ENCODE measurements at places on chromosomes 5 and 9. TPM values are rescaled to one million over a fixed set of nuclear protein-coding genes. Genes with fewer than 3 reads are reported as not detected.

DNA sequence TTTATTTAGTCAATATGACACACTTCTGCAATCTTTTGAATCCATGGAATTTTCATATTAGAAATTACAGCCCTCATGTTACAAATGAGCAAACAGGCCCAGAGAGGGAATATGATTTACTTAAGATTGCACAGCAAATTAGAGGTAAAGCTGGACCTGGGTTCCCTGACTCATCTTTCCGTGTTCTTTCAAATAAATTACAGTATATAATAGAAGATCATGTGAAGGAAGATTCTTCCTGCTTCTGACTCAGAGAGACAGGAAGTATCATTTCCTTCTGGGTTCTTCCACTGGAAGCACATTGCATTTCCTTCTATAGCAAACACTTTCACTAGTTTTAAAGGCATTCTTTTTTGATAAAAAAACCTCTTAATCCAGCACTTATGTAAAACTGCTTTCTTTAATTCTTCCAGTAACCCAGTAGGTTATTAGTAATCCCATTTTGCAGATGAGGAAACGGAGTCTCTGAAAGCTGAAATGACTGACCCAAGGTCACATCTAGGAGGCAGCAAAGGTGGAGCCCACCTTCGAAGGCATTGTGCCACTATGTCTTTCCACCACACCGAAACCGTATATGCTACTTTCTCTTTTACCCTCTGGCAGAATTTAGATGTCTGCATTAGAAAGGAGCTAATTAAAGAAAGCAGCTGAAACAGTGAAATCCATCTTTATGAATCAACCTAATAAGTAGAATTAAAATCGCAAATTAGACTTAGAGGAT is 566.7 kb upstream of the KLF4 start:
- no peaks in the 10 kb centered on the region for H3K27me3 ChIP-seq
- H3K4me3 ChIP-seq: peak overlapping the region; percentile 68
- H3K27ac ChIP-seq: peak overlapping the region; percentile 97
- DNase-seq: no peak
- H3K36me3 ChIP-seq: no peaks in the 10 kb centered on the region

The ASS1 gene
- 165 TPM for polyA plus RNA-seq

DNA sequence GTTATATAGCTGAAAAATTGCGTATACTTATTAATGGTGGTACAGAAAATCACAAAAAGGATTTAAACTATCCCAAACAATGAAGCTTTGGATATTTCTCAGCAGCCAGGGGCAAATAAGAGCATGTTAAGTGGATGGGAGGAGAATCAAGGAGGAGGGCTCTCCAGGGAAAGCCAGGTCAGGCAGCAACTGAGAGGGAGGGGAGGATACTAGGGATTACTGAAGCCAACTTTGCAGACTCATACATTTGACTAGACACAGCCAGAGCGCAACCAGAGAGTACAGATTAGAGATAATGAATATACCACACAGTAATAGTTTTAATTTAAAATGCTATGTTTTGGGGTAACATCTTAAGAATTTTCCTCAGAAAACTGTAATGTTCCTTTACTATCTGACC is 360.2 kb downstream of the HCN1 start:
- H3K4me3 ChIP-seq: no peak overlapping the region
- H3K36me3 ChIP-seq: no peaks in the 10 kb centered on the region
- H3K27me3 ChIP-seq: no peaks in the 10 kb centered on the region
- H3K27ac ChIP-seq: no peak overlapping the region
- no peak for DNase-seq

- no peak for DNase-seq
- H3K27ac ChIP-seq: no peak overlapping the region
- no peaks in the 10 kb centered on the region for H3K4me1 ChIP-seq
- no peaks in the 10 kb centered on the region for H3K27me3 ChIP-seq
Measured at GRCh38 chr5:90184764-90185163, 224.8 kb downstream of the CETN3 start.

The ANXA2R gene
- polyA plus RNA-seq: 0.13 TPM

The RNF130 gene
- polyA plus RNA-seq: 15.1 TPM

GRCh38 chr9:27671636-27672035 is 98.4 kb upstream of the C9orf72 start:
- H3K4me1 ChIP-seq: no peaks in the 10 kb centered on the region
- no peak overlapping the region for H3K27ac ChIP-seq
- H3K27me3 ChIP-seq: no peaks in the 10 kb centered on the region
- H3K4me3 ChIP-seq: no peak overlapping the region

GRCh38 chr9:120783602-120784047 is 9.6 kb downstream of the FBXW2 start:
- peaks cover 9% of the 10 kb centered on the region for H3K4me1 ChIP-seq
- DNase-seq: no peak
- H3K4me3 ChIP-seq: no peak overlapping the region
- peaks cover 24% of the 10 kb centered on the region for H3K36me3 ChIP-seq

DNA sequence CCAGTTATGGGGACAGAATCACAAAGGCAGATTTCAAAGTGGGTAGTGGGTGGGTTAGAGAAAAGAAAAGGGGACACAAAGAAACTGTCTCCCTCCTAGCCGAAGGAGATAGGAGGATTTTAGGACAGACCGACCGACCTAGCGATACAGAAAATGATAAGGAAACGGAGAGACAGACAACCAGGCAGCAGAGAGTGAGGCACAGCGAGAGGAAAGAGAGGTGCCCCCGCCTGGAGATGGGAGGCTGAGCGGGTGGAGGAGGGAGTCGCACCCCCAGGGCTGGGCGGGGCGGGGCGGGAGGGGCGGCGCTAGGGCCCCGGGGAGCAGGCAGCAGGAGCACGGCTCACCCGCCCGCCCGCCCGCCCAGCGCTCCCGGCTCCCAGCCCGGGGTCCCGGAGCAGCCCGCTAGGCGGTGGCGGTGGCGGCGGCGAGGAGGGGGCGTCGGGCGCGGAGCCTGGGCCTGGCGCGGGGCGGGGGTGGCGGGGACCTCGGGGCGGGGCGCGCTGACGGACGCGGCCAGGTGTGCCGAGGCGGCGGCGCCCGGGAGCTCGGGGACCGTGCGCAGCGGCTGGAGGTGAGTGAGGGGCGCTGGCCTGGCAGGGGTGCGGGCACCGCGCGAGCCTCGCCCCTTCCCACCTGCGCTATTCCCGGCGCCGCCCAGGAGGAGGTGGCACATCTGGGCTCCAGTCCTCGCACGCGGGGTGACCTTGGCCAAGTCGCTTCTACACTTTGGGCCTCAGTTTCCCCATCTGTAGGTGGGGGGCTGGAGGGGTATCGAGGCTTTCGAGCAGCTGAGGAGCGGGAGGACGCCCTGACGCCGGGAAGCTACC is 15.9 kb upstream of the SYNPO start:
- no peak for DNase-seq
- H3K36me3 ChIP-seq: no peaks in the 10 kb centered on the region
- no peak overlapping the region for H3K27ac ChIP-seq
- peaks cover 27% of the 10 kb centered on the region for H3K4me1 ChIP-seq
- H3K27me3 ChIP-seq: no peaks in the 10 kb centered on the region
- peak overlapping the region; percentile 66 for H3K4me3 ChIP-seq

DNA sequence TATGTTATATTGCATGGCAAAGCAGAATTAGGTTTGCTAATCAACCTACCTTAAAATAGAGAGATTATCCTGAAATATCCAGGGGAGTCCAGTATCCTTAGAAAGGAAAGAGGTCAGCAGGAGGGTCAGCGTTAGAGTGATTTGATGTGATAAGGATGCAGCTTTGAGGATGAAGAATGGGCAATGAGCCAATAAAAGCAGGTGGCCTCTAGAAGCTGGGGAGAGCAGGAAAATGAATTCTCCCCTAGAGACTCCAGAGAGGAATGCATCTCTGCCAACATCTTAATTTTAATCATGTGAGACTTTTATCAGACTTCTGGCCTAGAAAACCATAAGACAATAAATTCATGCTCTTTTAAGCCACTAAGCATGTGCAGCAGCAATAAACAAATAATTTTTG is 65.7 kb upstream of the SYK start:
- no peaks in the 10 kb centered on the region for H3K27me3 ChIP-seq
- no peaks in the 10 kb centered on the region for H3K36me3 ChIP-seq
- H3K27ac ChIP-seq: no peak overlapping the region
- DNase-seq: no peak
- no peaks in the 10 kb centered on the region for H3K4me1 ChIP-seq
- H3K4me3 ChIP-seq: no peak overlapping the region

The SEMA5A gene
- 0.27 TPM for polyA plus RNA-seq

The CHSY3 gene
- polyA plus RNA-seq: 0.37 TPM

GRCh38 chr9:4828761-4829160 is 36.0 kb downstream of the RCL1 start:
- no peak for DNase-seq
- H3K4me1 ChIP-seq: peaks cover 30% of the 10 kb centered on the region
- H3K27ac ChIP-seq: no peak overlapping the region
- H3K4me3 ChIP-seq: no peak overlapping the region

- H3K27me3 ChIP-seq: no peaks in the 10 kb centered on the region
- no peak overlapping the region for H3K4me3 ChIP-seq
- H3K36me3 ChIP-seq: no peaks in the 10 kb centered on the region
- no peak for DNase-seq
- H3K4me1 ChIP-seq: no peaks in the 10 kb centered on the region
Measured at GRCh38 chr9:75455444-75455921, 367.2 kb downstream of the OSTF1 start.

DNA sequence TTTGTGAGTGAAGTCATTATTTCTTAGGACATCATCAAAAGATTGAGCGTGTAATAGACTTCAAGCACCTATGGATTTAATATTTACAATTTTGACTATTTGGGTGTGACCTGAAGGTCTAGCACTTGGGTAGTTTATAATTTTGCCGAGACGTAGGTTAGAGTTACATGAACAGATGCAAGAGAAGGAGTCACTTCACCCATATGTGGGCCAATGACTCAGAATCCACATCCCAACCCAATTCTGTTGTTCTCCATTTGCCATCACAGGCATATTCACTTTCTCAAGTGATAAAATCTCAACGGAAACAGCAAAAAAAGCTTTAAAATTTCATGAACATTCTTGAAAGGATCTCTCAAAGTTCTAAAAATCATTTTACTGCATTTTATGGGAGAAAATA is 12.1 kb upstream of the ERAP1 start:
- H3K4me3 ChIP-seq: no peak overlapping the region
- peaks cover 30% of the 10 kb centered on the region for H3K4me1 ChIP-seq
- no peak overlapping the region for H3K27ac ChIP-seq
- H3K36me3 ChIP-seq: no peaks in the 10 kb centered on the region

GRCh38 chr9:16985559-16986348 is 115.3 kb upstream of the BNC2 start:
- no peaks in the 10 kb centered on the region for H3K36me3 ChIP-seq
- H3K27ac ChIP-seq: no peak overlapping the region
- H3K27me3 ChIP-seq: no peaks in the 10 kb centered on the region
- H3K4me1 ChIP-seq: peaks cover 9% of the 10 kb centered on the region
- H3K4me3 ChIP-seq: no peak overlapping the region
- DNase-seq: no peak

The OTP gene
- polyA plus RNA-seq: not detected

- peak overlapping the region; percentile 56 for H3K4me3 ChIP-seq
- peaks cover 31% of the 10 kb centered on the region for H3K27me3 ChIP-seq
- no peak for DNase-seq
Measured at GRCh38 chr9:89606624-89607311, 2.0 kb downstream of the GADD45G start.

GRCh38 chr9:88995200-88995577 is 3.9 kb downstream of the S1PR3 start:
- DNase-seq: no peak
- no peak overlapping the region for H3K4me3 ChIP-seq
- no peaks in the 10 kb centered on the region for H3K27me3 ChIP-seq
- H3K27ac ChIP-seq: no peak overlapping the region
- H3K36me3 ChIP-seq: no peaks in the 10 kb centered on the region

The IL4 gene
- not detected for polyA plus RNA-seq

DNA sequence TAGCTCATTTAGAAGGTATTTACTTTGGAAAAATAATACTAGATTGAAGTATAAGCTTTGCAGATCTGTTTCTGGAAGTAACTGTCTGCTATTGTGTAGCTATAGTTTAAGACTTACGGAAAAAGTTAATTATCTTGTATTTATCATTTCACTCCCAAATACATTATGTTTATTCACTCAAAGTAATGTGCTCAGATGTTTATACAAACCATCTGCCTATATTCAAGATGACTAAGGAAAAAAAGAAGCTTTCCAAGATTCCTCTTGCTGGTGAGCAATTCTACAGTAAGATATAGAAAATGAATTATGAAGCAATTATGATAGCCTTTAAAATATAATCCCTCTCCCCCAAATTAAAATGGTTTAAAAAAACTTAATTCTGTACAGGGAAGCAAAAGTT is 137.9 kb downstream of the KIAA0825 start:
- no peak overlapping the region for H3K27ac ChIP-seq
- no peaks in the 10 kb centered on the region for H3K4me1 ChIP-seq
- no peaks in the 10 kb centered on the region for H3K36me3 ChIP-seq
- no peak for DNase-seq
- no peaks in the 10 kb centered on the region for H3K27me3 ChIP-seq

DNA sequence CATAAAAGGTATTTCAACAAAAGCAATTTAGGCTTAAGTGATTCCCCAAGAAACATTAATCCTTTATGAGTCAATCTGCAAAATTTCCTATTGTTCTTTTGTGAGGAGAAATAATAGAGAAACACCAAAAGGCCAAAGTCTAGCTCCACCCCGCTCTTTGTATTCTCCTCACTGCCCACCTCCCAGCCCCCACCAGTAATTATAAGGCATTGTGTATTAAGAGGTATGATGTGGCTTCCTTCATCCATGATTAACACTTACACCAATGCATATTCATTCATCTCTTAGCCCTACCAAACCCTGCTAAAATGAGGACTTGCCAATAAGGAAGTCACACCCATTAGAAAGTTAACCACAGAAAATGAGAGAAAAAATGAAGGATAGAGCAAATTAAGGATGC is 105.3 kb upstream of the SPATA31D4 start:
- H3K27me3 ChIP-seq: no peaks in the 10 kb centered on the region
- peak overlapping the region; percentile 13 for H3K27ac ChIP-seq
- peaks cover 41% of the 10 kb centered on the region for H3K4me1 ChIP-seq
- H3K4me3 ChIP-seq: no peak overlapping the region

DNA sequence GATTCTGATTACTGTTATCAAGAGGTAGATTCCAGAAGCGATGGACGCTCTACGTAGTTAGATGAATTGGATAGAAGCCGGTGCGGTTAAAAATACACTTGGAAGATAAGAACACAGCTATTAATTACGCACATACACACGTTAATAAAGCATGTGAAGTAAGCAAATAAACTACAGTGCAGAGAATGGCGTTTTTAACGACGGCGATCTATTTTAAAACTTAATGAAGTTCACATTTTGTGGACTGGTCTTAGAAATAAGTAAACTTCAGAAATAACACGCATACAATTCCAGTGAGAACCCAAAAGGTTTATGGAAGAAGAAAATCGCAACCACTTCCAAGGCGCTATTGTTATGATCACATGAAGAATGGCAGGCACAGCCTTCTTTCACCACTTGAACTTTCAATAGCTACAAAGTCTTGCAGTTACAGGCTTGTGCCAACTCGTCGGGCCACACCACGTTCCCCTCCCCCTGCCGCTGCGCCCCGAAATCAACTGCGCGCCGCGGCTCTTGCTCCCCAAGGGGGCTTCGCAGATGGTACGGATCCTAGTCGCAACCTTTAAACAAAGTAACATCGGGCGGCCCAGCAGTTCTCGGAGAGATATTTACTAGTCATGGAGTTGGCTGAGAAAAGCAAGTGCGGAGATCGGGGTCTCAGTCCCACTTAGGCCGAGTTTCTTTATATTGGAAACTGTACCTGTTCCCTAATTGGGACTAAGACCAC is 866 bp upstream of the SEMA6A start:
- peaks cover 29% of the 10 kb centered on the region for H3K27me3 ChIP-seq
- peak overlapping the region; percentile 85 for H3K4me3 ChIP-seq
- peak; percentile 25 for DNase-seq
- peak overlapping the region; percentile 60 for H3K27ac ChIP-seq
- peaks cover 11% of the 10 kb centered on the region for H3K4me1 ChIP-seq

- H3K27me3 ChIP-seq: no peaks in the 10 kb centered on the region
- H3K4me1 ChIP-seq: no peaks in the 10 kb centered on the region
- no peak overlapping the region for H3K4me3 ChIP-seq
Measured at GRCh38 chr9:14987858-14988257, 77.6 kb upstream of the FREM1 start.

The KIF20A gene
- polyA plus RNA-seq: 18.5 TPM
